ENCODE measurements at places on chromosomes 3 and 15.

GRCh38 chr3:30124435-30125370 lies 481.7 kb upstream of the TGFBR2 start:
- DNase-seq: no peak

- no peak for DNase-seq
Observed at GRCh38 chr3:11204697-11205348, 50.5 kb downstream of the HRH1 start.

GRCh38 chr3:169968224-169968885 lies 1.7 kb downstream of the SEC62 start:
- DNase-seq: no peak

- DNase-seq: no peak
Observed at GRCh38 chr3:123424999-123425712, 23.7 kb downstream of the ADCY5 start.

DNA sequence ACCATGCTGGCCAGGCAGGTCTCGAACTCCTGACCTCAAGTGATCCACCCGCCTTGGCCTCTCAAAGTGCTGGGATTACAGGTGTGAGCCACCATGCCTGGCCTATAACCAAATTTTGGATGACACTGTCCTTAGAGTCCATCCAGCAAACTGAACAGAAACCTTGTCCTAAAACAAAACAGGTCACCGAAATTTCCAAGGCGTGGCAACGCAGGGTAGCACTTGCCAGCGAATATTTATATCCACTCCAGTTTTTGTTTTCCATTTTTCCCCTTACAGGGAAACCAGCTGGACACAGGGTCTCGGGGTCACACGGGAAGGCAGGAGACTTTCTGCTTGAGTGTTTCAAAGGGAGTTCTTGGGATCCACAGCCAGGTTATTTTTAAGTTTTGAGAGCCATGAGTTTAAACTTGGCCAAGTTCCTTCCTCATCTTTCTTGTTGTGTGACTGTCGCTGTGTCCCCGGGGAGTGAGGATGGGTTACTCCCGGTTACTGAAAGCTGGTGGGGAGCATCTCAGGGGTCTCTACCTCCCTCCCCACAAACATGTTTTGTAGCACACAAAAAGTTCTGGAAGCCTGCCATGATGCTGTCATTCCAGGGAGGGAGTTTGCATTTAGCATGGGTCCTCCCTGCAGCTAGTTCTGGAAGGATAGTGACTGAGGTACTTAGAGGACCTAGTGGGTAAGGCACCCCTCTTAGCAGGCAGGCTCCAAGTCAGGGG lies 12.6 kb downstream of the LIMD1 start:
- no peak for DNase-seq

- DNase-seq: no peak
Observed at GRCh38 chr3:146589899-146590508, 15.1 kb downstream of the PLSCR5 start.

DNA sequence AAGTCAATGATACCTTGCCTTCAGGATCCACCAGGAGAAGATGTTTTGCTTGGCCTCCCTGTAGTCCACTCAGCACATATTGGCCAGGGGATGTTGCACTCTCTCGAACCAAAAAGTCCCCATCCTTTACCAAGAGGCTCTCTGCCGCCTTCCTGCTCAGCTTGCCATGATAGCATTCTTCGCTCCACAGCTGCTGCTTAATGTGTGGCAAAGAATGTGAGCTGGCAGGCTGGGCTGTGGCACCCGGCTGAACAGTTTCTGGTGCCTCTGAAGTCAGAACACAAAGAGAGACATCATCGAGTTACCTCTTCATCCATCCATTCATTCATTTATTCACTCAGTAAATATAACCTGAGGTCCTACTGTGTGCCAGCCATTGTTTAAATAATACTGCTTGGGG lies 23.9 kb upstream of the CEP152 start:
- no peak for DNase-seq

DNA sequence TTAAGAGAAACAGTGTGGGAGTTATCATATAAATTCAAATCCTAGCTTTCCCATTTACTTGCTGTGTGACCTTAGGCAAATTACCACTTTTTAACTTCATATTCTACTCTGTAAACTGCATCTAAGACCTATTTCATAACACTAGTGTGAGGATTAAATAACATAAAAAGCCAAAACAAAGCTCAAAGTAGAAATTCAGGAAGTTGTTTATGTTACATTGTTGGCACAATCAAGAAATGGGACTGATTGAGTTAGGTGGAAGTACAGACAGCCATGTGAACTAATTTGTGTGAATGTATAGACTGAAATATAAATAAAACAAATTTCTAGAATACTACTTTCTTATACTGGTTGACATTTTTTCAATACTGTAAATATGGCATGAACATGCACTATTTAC lies 131.7 kb downstream of the STAG1 start:
- DNase-seq: no peak

DNA sequence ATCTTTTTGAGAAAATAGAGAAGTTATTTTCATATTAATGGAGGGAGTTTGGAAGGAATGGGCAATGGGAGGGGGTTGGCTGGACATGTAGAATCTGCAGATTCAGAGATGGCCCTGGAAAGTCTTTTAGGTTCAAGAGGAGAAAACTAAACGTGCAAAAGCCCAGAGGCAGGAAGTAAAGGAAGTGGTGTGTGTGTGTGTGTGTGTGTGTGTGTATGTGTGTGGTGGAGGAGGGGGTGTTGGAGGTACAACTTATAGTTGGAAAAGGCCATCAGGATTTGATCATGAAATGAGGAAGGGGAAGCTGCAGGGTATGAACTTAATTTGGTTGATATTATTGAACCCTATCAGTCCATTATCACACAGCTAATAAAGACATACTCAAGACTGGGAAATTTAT lies 5.6 kb upstream of the LPP start:
- no peak for DNase-seq

DNA sequence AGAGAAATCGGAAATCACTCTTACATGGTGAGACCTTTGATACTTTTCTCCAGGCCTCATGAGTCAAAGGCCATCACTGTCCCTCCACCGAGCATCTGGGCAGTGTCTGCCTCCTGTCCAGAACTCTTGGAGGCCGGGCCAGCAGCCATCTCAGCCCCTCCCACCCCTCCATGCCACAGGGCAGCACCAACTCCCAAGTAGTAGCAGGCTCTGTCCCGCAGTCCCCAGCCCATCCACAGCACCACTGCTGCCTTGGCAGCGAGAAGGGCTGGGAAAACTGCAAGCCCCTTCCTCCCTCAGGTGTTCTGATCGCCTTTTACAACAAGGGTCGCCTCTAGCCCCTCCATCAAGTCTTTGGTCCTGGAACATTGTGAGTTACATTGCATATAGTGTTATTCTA lies 5.5 kb downstream of the LYSMD4 start:
- no peak for DNase-seq

- DNase-seq: no peak
Observed at GRCh38 chr3:188452158-188452772, 298.3 kb downstream of the LPP start.

DNA sequence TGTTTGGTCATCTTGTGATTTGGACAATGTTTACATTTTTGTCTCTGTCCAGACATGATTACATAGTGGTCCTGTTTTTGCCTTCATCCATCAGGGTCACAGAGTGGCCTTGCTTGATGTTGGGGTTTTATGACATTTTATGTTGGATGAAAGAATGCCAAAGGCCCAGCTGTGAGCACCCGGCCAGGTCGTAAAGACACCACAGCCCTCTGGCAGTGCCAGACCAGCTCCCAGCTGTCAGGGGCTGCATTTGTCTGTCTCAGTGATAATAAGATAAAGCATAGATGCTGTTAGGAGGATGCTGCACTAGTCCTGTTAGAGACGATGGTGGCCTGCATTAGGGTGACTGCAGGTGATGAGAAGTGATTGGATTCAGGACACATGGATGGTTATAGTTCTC lies 117.5 kb downstream of the FAM174B start:
- no peak for DNase-seq

DNA sequence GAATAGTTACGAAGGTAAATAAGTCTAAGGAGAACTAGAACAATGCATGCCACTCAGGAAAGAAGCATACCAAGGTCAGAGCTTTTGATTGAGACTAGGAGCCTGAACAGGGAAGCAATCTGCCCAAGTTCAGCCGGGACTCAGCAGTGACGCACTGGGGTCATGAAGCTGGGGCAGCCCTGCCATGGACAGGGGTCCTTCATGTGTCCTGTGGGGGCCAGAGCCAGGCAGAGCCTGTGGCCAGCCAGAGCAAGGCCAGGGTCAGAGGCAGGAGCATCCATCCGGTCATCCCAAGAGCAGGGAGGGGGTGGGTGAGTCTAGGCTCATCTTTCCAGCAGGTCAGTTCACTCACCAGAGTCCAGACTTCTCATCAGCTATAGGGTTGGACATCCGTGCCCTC lies 47.9 kb downstream of the FGD5 start:
- no peak for DNase-seq

- no peak for DNase-seq
Observed at GRCh38 chr3:46406443-46406787, 451 bp downstream of the CCR5AS start.

DNA sequence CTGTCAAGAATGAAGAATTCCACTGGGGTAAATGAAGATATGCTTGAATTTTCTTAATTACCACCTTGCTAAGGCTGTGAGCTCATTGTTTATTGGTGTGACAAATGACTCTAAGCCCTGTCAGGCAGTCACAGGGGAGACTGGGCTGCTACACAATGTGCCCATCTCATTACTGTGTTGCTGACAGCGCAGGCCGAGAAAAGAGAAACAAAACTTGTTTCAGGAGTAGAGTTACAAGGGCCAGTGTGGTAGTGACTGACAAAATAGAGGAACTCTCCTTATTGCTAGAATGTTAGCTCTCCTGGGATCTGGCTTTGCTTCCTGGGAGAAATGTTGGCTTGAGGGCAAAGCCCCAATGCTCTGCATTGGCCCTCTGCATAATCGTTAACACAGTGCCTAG lies 130.4 kb upstream of the CRBN start:
- no peak for DNase-seq

- DNase-seq: no peak
Observed at GRCh38 chr3:162525066-162525742, 1028.6 kb downstream of the OTOL1 start.

DNA sequence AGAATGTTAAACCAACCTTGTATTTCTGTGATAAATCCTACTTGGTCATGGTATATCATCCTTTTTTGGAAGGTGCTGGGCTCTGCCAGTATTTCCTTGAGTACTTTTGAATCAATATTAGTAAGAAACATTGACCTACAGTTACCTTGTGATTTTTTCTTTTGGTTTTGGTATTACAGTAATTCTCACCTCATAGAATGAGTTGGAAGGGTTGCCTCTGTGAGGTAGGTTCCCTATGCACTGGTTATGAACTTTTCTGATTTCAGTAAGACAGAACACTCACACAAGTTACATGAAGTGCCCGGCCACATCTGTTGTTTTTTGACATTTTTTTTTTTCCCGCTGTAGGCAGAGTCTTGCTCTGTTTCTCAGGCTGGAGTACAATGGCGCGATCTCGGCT lies 20.0 kb downstream of the PCCB start:
- no peak for DNase-seq

DNA sequence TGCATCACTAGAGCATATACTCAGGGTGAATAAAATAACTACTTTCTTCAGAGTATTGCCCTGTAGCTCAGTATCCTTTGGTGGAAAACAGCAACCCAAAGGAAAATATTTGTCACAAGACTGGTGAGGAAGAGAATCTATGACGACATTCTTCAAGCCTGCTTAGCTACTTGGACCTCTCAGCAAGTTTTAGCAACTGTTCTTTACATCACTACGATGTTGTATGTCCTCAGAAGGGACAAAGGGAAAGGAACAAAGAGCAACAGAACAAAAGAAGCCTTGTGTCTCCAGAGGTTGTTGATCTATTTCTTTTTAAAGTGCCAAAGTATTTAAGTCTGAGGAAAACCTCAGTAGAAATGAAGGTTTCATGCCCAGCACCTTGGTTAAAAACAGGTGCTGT lies 746.7 kb downstream of the NAALADL2 start:
- DNase-seq: no peak

DNA sequence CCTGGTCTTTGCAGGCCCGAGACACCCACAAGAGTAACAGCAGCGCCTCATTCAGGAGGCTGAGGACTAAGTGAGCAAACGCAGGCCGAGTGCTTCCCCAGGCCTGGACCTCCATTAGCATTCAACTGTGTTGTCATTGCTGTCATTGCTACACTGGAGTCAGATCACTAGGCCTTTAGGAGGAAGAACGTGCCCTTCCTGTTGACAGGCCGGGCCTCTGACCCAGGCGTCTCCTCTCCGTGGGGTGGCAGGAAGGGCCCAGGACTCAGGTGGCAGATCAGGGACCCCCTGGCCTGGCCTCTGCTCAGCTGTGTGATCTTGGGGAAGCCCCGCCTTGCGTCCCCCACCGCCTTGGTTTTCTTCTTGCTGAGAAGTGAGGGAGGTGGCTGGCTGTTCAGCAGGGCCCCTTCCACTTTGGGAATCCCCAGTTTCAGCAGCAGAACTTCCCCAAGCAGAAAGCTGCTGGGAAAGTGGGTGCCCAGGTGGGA lies 19.1 kb downstream of the ZDHHC19 start:
- DNase-seq: peak; percentile 74

- DNase-seq: no peak
Observed at GRCh38 chr15:39596358-39597051, 15.6 kb downstream of the THBS1 start.

- no peak for DNase-seq
Observed at GRCh38 chr15:100247228-100248225, 94.2 kb downstream of the ADAMTS17 start.

GRCh38 chr15:92613841-92614240 lies 41.7 kb downstream of the FAM174B start:
- DNase-seq: no peak

DNA sequence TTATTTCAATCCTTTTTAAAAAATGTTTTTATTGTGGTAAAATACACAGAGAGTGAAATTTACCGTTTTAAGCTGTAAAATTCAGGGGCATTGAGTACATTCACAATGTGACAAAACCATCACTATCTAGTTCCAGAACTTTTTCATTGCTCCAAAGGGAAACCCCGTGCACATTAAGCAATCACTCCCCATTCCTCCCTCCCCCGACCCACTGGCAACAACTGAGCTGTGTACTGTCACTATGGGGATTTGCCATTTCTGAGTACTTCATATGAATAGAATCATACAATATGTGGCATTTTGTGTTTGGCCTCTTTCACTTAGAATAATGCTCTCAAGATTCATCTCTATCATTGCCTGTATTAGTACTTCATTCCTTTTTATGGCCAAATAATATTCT lies 45.5 kb upstream of the BOC start:
- DNase-seq: no peak

GRCh38 chr3:156750191-156750873 lies 75.8 kb upstream of the LEKR1 start:
- no peak for DNase-seq

GRCh38 chr3:60046210-60046609 lies 996.4 kb upstream of the CFAP20DC start:
- no peak for DNase-seq

GRCh38 chr3:117355566-117355965 lies 646.0 kb downstream of the TUSC7 start:
- DNase-seq: no peak

GRCh38 chr3:13376091-13376490 lies 44.0 kb downstream of the NUP210 start:
- no peak for DNase-seq

All from CD8-positive, alpha-beta memory T cell (primary cell).